ENCODE measurements at places on chromosomes 1 and 21.

- no peak for DNase-seq
These were observed 16.1 kb downstream of the ALPL start for GRCh38 chr1:21525340-21525717.

GRCh38 chr1:15485636-15486035 lies 9.7 kb downstream of the CELA2B start:
- no peak for DNase-seq

GRCh38 chr1:8632102-8632501 lies 185.3 kb downstream of the RERE start:
- no peak for DNase-seq

DNA sequence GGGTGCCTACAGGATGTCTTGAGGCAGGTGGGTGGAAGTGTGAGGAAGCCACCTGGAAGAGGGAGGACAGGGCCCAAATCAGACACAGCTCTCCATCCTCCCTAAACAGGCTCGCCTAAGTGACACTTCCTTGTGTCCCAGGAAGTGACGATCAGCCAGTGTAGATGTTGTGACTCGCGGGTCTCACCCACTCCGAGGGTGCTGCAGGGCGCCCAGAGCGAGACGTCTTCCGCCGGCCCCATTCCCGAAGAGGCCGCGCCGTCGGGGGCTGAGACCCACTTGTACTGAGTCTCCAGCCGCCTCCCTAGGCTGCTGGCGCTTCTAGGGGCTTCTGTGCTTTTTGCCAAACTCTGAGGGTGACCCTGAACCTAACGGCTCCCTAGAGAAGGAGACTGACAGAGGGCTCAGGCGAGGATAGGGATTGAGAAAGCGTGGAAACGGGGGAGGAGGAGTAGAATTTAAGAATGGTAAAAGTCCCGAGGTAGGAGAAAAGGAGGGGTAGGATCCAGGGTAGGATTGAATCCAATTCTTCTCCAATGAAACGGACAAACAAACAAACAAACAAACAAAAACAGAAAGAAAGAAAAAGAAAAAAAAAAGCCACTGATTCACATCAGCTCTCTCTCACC lies 543 bp upstream of the MARK1 start:
- DNase-seq = no peak

- no peak for DNase-seq
These were observed 31.2 kb downstream of the LRRC38 start for GRCh38 chr1:13482600-13482999.

- no peak for DNase-seq
These were observed 22.9 kb downstream of the SYT11 start for GRCh38 chr1:155882235-155882634.

DNA sequence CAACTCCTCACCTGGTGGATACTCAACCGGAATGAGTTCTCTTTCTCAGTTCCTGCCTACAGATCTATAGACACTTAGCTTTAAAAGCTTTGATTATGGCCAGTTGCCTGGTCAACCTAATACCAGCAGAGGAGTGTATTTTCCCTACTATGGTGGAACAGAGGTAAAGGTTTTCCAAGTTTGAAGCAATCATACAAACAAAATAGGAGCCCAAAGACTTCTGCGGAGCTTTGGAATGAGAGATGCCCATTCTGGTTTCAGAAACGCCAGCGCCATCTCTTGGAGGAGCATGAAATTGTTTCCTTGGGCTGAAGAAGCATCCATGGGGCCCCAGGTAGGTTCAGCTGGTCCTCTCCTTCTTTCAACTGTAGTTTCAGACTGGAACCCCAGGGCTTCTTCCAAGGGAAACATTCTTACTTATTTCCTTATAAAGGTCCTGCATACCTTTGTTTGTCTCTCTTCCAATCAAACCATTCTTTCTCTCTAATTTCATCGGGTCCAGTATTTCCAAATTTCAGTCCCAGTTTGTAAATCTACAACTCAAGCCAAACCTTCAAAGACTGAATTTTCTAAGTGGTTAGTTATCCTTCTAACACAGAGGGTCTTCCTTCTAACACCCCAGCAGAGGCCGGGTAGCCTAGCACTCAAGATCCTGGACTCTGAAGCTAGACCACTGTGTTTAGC lies 95.9 kb downstream of the KCNJ15 start:
- DNase-seq = peak; percentile 71

- no peak for DNase-seq
These were observed 615 bp downstream of the CLIC4 start for GRCh38 chr1:24745711-24746413.

- no peak for DNase-seq
These were observed 62.1 kb upstream of the PROX1 start for GRCh38 chr1:213925531-213926182.
